ENCODE measurements at places on chromosomes 1 and 21.

DNA sequence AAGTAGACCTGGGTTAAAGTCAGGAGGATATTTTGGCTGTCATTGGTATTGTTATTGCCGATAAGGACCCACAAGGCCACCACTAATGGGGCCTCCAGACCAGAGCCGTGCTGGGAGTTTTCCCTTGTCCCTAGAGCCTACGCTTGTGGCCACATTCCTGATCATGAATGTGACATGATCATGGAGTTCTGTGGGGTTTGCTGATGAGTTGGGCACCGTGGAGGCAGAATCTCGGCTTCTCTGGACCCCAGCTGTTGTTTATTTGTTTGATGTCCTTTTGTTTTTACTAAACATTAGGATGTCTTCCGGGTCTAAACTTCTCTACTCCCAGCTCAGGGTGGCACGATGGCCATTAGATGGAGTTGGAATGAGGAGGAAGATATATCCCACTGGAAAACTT is 74.9 kb upstream of the TMPRSS2 start:
- DNase-seq: no peak

GRCh38 chr1:235058695-235059094 is 69.9 kb downstream of the TOMM20 start:
- DNase-seq: no peak

DNA sequence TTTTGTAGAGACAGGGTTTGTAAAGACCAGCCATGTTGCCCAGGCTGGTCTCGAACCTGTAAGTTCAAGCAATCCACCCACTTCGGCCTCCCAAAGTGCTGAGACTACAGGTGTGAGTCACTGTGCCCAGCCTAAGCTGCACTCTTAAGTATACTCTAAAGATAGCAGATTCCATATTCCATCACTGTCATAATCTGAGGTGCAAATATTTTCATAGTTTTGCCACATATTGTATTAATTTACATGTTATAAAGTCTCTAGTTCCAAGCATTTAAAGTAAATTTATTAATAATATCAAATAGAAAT is 121.3 kb downstream of the HFM1 start:
- DNase-seq: no peak

GRCh38 chr1:171655746-171656116 is 3.2 kb upstream of the MYOC start:
- DNase-seq: no peak

- no peak for DNase-seq
Observed at GRCh38 chr1:114235281-114235680, 81.6 kb upstream of the SYT6 start.

GRCh38 chr1:245991266-245991665 is 515.8 kb downstream of the SMYD3 start:
- DNase-seq: no peak

DNA sequence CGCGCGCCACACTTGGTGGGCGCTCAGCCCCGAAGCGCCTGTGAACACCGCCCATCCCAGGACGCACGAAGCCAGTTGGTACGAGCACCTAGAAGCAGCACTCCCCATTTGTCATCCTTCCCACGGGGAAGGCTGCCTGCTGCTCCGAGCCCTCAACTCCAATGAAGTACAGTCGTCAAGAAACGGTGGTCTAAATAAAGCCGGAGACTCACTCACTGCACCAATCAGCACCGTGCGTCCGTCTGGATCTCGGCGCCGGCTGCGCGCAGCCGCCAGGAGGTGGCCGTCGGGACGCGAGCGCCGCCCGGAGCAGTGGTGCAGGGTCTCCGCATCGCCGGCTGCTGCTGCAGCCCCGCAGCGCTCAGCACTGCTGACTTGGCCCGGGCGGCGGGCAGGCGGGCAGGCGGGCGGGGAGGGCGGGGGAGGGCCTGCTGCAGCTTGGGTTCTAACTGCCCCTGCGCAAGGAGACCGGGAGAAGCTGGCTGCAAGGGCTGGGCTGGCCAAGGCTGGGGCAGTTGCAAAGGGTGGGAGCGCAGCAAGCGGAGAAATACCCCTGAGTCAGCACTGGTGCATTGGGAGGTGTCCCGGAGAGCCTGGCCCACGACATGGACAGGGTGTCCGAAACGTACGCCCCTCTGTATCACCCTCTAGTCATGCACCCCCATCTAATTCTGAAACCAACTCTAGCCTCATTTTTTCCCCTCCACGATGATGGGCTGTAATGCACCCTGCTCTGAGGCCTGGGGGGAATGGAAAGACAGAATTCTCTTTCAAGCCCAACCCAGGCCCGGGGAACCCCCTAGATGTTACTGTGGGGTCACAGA is 35.8 kb upstream of the H6PD start:
- DNase-seq: no peak

GRCh38 chr1:9066945-9067807 is 2.3 kb downstream of the SLC2A5 start:
- peak; percentile 17 for DNase-seq

- DNase-seq: no peak
Observed at GRCh38 chr1:18297896-18298648, 182.7 kb upstream of the KLHDC7A start.

DNA sequence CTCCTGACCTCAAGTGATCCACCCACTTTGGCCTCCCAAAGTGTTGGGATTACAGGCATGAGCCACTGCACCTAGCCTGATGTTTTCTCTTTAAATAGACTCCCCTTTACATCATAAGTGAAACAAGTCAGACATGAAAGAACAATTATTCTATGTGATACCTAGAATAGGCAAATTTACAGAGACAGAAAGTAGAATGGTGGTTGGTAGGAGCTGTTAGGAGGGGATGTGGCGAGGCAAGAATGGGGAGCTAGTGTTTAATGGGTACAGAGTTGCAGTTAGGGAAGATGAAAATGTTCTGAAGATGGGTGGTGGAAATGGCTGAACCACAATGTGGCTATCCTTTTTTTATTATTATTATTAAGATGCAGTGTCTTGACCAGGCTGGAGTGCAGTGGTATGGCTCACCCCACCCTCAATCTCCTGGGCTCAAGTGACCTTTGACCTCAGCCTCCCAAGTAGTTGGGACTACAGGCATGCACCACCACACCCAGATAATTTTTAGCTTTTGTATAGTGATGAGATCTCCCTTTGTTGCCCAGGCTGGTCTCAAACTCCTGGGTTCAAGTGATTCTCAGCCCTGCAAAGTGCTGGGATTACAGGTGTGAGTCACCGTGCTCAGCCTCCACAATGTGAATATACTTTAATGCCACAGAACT is 28.4 kb downstream of the ELF3 start:
- no peak for DNase-seq

DNA sequence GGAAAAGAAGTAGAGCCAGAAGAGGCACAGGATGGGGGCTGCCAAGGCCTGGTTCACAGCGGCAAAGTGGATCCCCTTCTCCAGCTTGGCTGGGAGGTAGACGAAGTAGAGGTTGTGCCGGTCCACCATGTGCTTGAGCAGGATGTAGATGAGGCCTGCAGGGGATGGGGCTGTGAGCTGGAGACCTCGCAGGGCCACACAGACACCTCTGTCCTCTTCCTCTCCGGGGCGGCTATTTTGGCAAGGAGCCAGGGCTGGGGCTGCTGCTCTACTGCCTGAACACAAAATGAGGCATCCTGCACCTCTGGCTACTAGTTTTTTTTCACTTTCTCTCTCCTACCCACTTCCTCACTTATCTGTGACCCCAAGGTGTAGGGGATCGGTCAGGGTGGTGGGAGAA is 32.3 kb downstream of the TMEM63A start:
- DNase-seq: no peak

DNA sequence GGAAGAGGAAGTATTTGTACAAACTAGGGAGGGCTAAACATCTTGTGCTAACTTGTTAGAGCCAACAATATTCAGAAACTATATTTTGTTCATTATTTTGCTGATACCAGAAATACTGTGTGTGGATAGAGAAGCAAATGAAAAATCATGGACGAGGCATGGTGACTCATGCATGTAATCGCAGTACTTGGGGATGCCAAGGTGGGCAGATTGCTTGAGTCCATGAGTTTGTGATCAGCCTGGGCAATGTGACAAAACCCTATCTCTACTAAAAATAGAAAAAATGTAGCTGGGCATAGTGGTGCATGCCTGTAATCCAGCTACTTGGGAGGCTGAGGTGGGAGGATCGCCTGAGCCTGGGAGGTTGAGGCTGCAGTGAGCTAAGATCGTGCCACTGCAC is 13.4 kb downstream of the LRRC41 start:
- no peak for DNase-seq

DNA sequence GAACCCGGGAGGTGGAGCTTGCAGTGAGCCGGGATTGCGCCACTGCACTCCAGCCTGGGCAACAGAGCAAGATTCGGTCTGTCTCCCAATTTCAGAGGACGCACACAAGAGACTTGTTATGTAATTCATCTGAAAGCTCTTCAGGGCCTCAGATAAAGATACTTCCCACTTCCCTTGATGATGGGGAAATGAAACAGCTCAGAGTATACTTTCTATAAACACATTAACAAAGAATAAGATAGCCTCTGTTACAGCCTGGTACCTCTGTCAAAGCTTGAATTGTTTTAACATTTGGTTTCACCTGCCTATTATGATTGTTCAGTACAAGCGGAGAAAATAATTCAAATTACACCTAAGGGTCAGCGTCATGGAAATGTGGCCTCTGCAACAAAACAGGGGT is 622.9 kb upstream of the ADGRL4 start:
- no peak for DNase-seq

- peak; percentile 30 for DNase-seq
Observed at GRCh38 chr1:22711591-22712501, 1.2 kb downstream of the EPHB2 start.

- no peak for DNase-seq
Observed at GRCh38 chr1:189149547-189150375, 1327.9 kb downstream of the BRINP3 start.

DNA sequence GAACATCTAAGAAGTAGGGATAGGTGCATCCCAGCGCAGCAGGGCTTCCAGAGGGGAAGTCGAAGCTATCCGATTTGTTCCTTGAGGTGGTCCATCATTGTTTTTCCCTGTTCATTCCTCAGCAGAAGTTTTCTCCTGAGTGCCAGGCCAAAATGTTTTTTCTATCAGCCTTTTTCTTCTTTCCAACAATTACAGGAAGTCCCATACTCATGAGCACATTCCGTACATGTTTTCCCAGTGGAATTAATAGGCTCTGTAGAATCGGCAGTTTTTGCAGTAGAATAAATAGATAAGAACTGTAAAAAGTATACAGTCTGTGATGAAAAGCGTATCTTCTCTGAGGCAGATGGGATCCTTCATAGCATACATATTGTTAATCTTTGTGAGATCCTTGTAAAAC is 24.8 kb downstream of the CD101 start:
- no peak for DNase-seq

- DNase-seq: no peak
Observed at GRCh38 chr1:11860083-11860482, 1.3 kb upstream of the NPPB start.

DNA sequence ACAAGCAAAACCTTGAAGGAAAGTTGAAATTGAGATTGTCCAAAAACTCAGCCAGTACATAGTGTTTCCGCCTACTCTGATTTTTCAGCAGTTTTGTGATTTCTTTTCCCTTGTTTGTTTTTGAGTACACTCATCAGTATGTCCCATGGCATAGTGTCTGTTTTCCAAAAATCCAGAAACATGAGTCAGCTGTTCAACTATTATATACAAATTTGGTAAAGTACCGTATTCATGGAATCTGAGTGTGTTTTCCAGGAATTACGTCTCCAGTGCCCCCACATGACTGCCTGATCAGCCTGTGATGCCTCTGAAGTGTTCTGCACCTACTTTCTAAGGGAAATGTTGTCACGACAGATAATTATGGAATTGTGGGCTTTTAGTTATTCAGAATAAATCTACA is 186.8 kb downstream of the LTN1 start:
- DNase-seq: no peak

DNA sequence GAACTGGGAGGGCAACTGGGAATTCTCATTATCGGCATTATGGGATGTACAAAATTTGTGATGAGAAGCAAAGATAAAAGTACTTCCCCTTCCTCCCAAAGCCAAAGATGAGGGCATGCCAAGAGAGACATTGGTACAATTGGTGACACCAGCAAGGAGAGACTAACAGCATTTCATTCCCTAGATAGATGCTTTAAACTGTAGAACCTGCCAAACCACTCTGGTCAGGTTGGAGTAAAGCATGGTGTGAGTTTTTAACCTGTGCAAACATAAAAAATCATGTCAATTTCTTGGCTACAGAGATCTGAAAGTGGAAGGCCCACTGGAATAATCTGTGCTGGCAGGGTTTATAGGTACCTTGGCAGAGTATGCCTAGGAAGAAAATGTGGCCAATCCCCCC is 19.4 kb downstream of the CTXND2 start:
- DNase-seq: no peak

GRCh38 chr1:108512239-108513043 is 47.5 kb upstream of the EEIG2 start:
- DNase-seq: peak; percentile 53

- no peak for DNase-seq
Observed at GRCh38 chr21:25907573-25908275, 173.0 kb downstream of the GABPA start.

DNA sequence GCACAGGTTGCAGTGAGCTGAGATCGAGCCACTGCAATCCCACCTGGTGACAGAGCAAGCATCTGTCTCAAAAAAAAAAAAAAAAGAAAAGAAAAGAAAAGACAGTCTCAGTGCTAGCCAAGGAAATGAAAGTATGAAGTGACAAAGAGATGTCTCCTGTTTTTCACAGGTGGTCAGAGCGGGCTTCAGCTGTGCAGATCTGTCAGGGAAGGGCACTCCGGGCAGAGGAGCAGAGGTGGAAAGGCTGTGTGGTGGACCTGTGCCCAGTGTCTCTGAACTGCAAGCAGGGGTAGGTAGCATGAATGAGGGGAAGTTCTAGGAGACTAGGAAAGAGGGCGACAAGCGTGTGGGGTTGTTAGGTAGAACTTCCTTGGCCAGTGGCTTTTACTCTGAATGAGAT is 67.5 kb downstream of the CD247 start:
- no peak for DNase-seq

DNA sequence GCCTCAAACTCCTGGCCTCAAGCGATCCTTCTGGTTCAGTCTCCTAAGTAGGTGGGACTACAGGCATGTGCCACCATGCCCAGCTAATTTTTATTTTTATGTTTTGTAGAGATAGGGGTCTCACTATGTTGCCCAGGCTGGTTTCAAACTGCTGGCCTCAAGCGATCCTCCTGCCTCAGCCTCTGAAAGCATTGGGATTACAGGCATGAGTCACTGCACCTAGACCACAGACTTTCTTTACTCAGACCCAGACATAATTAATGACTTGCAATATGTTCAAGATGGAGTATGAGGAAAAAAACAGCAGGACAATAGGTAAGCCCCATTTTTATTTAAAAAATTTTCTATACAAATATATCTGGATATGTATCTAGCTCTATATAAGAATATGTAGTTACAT is 13.2 kb downstream of the KANK4 start:
- peak; percentile 52 for DNase-seq

GRCh38 chr1:31504001-31504400 is 72.3 kb upstream of the TINAGL1 start:
- DNase-seq: no peak

DNA sequence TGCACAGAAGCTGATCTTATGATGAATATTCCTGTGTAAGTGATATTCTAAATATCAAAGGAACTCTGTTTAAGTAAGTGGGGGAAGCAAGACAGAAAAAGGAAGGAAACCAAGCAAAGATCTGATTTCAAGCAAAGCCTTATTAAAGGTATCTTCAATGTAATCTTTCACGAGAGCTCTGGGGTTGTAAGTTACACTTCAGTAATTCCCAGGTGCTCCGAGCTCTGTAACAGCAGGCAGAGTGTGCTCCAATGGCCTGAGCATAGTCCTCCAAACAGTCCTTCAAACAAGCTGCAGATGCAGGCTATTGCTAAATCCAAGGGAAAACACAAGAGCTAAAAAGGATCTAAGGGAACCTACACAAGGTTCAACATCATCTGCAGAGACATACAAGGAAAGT is 949.7 kb upstream of the TMPRSS15 start:
- no peak for DNase-seq

All from PC-9 (cell line).